ENCODE measurements at places on chromosomes 4 and X. TPM values are rescaled to one million over a fixed set of nuclear protein-coding genes. Genes with fewer than 3 reads are reported as not detected.

GRCh38 chr4:129208481-129208880 lies 112.5 kb downstream of the C4orf33 start:
- no peak for DNase-seq

- no peak for DNase-seq
Observed at GRCh38 chr4:66640233-66640990, 904.9 kb downstream of the CENPC start.

The CTAG1B gene
- polyA plus RNA-seq: not detected

GRCh38 chrX:25204182-25204581 lies 188.4 kb upstream of the ARX start:
- no peak for DNase-seq

DNA sequence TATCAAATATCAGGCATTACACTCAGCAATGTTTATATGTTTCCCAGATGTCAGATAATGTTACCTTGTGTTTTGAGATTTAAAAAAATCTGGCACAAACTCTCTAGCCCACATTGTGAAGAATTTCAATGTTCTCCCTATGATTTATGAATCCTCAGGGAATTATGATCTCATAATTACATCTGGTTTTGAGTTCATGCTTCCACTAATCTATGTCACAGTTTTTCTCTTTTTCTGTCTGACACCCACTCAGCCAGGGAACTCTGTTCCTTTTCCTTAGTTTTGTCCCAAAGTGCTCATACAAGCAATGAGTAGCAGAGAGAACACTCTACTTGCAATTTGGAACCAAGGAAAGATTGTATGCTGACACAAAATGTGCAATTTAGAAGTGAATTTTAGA lies 212.1 kb upstream of the POF1B start:
- no peak for DNase-seq

- no peak for DNase-seq
Observed at GRCh38 chr4:1991596-1992434, 17.0 kb downstream of the NELFA start.
